ENCODE measurements at places on chromosomes 13 and 19. TPM values are rescaled to one million over a fixed set of nuclear protein-coding genes. Genes with fewer than 3 reads are reported as not detected.

ONECUT3 gene
- not detected for total RNA-seq

- peak overlapping the region; percentile 22 for H3K4me3 ChIP-seq
- H3K27me3 ChIP-seq, result no peaks in the 10 kb centered on the region
- H3K27ac ChIP-seq, result peak overlapping the region; percentile 95
- DNase-seq, result peak; percentile 98
Observed at GRCh38 chr19:2543463-2544442, 67.8 kb downstream of the GADD45B start.

- no peak overlapping the region for H3K4me3 ChIP-seq
- no peaks in the 10 kb centered on the region for H3K27me3 ChIP-seq
- H3K27ac ChIP-seq, result no peak overlapping the region
- no peaks in the 10 kb centered on the region for H3K36me3 ChIP-seq
- no peak for DNase-seq
Observed at GRCh38 chr13:106096661-106097092, 438.8 kb downstream of the EFNB2 start.

DNA sequence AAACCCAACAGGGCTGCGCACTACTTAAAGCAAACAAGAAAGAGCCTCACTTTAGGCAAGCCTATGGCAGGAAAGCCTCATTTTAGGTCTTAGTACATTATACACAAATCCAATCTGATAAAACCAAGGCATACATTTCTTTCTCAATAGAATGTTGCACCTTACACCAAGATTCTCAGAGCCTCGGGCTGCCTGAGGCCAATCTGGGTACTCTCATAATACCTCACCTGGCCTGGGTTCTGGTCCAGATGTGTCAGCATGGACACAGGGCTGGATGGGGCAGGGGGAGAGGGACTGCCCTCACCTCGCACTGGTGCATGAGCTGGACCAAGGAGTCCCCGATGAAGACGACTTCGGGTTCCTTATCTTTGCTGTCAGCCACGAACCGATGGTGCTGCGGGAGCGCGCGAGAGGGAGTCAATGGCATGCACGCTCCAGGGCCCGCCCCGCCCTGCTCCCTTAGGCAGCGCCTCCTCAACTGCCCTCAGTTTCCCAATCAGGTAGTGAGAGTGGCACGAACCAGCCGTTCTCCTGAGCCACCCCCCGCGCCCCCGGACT, at the start of gene PRR19:
Gene PRR19 (plus strand): TSS at position 487 of the 558 bp plus-strand sequence. CDS start 7,453 bp downstream, outside the sequence.
- no peaks in the 10 kb centered on the region for H3K27me3 ChIP-seq
- DNase-seq, result no peak
- H3K4me1 ChIP-seq, result peaks cover 16% of the 10 kb centered on the region
- peaks cover 4% of the 10 kb centered on the region for H3K36me3 ChIP-seq
- peak within 1 kb of the TSS; percentile 57 for H3K27ac ChIP-seq

GRCh38 chr13:75804054-75804453, 167.9 kb downstream of the LMO7 start:
- peak overlapping the region; percentile 3 for H3K27ac ChIP-seq
- no peaks in the 10 kb centered on the region for H3K4me1 ChIP-seq
- no peak overlapping the region for H3K4me3 ChIP-seq
- DNase-seq, result no peak

DNA sequence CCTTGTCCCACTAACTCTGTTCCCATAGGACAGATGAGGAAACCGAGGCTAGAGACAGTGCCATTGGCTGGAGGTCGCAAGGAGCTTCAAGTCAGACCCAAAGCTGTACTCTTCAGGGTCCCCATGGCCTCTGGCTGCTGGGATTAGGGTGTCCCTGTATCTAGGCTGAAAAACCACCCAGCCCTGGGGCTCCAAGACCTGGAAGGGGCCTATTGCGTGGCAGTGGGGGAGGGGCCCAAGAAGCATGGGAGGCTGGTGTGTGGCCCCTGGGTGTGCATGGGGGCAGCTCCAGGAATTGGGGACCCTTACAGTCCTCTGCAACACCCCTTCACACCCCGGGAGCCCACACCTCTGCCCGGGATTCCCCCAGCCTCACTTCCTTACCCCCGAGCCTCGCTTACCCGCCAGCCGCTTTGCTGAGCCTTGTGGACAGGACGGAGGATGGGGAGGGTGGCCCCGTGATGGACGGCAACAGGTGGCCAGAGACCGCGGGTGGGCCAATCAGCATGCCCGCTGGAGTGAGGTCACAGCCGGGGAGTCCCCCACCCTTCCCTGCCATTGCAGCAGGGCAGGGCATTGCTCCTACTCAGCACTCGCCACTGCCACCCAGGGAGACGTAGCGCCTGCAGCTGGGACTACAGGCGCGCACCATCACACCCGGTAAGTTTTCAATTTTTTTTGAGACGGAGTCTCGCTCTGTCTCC, at the start of gene JSRP1:
Gene JSRP1 (minus strand): TSS at position 436 of the 704 bp plus-strand sequence. CDS start 1,103 bp downstream, outside the sequence.
- H3K27ac ChIP-seq, result no peak within 1 kb of the TSS
- H3K27me3 ChIP-seq, result peaks cover 17% of the 10 kb centered on the region
- no peak within 1 kb of the TSS for H3K4me3 ChIP-seq
- DNase-seq, result no peak

DNA sequence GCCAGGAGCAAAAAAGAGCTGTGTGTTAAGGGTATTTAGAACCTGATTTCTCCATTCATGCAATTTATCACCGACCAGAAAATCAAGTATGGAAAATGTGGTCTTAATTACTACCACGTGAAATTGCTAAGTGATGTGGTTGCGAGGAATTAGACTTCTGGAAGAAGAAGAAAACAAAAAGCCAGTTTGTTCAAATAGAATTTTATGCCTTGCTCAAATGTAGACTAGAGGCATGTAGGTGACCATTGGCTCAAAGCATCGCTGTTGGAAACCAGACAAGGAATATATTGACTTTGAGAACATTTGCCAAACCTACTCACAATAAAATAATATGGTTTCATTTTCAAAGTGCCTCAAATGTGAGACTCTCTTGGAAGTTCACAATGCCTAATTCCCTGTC, 57.3 kb upstream of the LRCH1 start:
- no peak overlapping the region for H3K4me3 ChIP-seq
- H3K27ac ChIP-seq, result no peak overlapping the region
- no peak for DNase-seq
- H3K36me3 ChIP-seq, result no peaks in the 10 kb centered on the region
- H3K27me3 ChIP-seq, result no peaks in the 10 kb centered on the region

DNA sequence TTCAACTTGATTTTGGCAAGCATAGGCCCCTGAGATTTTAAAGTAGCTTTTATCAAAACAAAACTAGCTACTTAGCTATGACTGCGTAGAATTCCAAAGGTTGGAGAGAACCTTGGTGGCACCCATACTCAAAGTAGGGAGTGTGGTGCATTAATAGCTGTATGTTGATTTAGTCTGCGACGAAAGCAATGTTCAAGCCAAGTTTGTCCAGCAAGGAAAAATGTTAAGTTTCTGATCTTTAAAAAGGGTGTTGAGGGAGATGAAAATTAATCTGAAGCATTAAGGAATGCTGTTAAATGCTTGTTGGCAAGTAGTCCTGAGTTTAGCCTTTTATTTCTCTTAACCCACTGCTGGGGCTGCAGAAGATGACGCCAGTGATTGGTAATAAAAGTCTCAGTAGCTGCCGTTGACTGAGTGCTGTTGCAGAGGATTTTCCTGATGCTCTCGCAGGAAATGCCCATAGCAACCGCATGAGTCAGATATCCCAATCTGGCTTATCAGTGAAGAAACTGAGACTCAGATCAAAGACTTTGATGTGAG, 75.9 kb upstream of the RNF113B start:
- peak overlapping the region; percentile 74 for H3K27ac ChIP-seq
- no peaks in the 10 kb centered on the region for H3K27me3 ChIP-seq
- H3K4me3 ChIP-seq, result peak overlapping the region; percentile 2
- DNase-seq, result peak; percentile 85

DNA sequence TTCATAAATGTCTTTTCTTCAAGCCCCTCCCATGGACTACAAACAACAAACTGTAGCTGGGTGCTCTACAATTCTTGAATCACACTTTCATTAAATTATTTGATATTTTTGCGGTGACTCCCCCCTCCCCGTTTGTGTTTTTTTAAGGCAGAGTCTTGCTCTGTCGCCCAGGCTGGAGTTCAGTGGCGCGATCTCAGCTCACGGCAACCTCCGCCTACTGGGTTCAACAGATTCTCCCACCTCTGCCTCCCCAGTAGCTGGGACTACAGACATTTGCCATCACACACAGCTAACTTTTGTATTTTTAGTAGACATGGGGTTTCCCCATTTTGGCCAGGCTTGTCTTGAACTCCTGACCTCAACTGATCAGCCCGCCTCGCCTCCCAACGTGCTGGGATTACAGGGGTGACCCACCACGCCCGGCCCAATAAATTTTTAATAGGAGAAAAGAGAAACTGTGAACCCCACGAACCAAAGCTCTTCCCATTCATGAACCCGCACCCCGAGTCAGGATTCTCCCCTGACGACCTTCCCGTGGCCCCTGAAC, 703 bp downstream of the ZNF506 start:
- H3K27ac ChIP-seq, result peak overlapping the region; percentile 94
- peak overlapping the region; percentile 89 for H3K4me3 ChIP-seq
- no peaks in the 10 kb centered on the region for H3K4me1 ChIP-seq
- H3K36me3 ChIP-seq, result no peaks in the 10 kb centered on the region
- no peak for DNase-seq

DNA sequence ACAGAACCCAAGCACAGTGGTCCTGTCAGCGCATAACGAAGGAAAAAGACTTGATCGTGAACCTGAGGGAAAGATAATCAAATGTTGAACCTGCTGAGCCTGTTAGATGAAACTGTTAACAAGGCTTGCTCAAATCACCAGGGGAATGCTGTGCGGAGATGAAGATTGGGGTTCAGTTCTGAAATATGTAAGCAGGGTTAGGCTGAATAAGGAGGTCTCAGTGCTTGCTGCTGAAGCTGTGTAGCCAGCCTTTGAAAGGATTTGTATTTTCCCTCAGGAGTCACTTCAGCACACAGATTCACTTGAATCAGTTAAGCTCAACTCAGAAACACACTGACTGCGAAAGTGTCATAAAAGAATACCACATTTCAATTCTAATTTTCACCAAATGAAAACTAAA, 793.5 kb downstream of the OLFM4 start:
- no peaks in the 10 kb centered on the region for H3K4me1 ChIP-seq
- H3K27me3 ChIP-seq, result no peaks in the 10 kb centered on the region
- H3K27ac ChIP-seq, result no peak overlapping the region
- no peak overlapping the region for H3K4me3 ChIP-seq

DNA sequence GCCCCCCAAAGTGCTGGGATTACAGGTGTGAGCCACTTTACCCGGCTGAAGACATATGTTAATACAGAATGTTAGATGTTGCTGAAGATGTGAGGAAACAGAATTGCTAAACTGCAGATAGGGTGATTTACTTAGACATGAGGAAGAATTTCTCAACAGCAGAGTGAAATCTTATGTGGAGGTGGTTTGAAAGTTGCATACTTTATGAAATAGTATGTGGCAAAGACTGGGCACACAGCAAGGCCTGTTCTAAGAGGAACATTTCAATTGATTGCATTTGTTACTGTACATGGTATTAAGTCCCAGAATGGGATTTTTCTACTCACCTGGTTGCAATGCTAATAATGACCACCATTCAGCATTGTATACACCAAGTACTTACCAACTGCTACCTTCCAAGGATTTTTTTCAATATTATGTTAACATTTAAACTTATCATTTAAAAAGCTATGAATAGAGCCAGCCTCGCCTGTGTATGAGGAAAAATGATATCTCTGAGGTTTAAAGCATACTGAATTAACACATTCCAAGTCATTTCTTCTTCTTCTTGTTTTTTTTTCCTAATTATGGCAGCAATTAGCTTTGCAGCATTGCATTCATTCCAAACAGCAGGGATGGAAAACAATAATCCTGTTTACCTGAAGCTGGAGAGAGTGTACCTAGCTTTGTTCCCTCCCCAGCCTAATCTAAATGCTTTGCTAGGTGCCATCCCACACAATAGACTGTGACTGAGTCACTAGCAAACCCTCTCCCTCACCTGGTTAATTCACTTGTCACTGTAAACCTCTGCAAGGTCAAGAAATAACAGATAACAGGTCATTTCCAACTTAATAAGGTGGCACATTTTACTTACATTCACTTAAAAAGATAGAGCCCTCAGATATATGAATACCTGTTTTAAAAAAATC, 19.4 kb upstream of the KLF5 start:
- H3K27ac ChIP-seq, result no peak overlapping the region
- no peaks in the 10 kb centered on the region for H3K4me1 ChIP-seq
- H3K36me3 ChIP-seq, result no peaks in the 10 kb centered on the region
- no peak overlapping the region for H3K4me3 ChIP-seq

GRCh38 chr19:17512574-17512939, 1.1 kb downstream of the PGLS start:
- no peak for DNase-seq
- H3K27me3 ChIP-seq, result no peaks in the 10 kb centered on the region
- peaks cover 2% of the 10 kb centered on the region for H3K36me3 ChIP-seq
- peak overlapping the region; percentile 82 for H3K4me3 ChIP-seq

GRCh38 chr13:94713561-94714182, 1.3 kb upstream of the SOX21 start:
- no peak overlapping the region for H3K4me3 ChIP-seq

HCST gene
- 2.1 TPM for total RNA-seq

DNA sequence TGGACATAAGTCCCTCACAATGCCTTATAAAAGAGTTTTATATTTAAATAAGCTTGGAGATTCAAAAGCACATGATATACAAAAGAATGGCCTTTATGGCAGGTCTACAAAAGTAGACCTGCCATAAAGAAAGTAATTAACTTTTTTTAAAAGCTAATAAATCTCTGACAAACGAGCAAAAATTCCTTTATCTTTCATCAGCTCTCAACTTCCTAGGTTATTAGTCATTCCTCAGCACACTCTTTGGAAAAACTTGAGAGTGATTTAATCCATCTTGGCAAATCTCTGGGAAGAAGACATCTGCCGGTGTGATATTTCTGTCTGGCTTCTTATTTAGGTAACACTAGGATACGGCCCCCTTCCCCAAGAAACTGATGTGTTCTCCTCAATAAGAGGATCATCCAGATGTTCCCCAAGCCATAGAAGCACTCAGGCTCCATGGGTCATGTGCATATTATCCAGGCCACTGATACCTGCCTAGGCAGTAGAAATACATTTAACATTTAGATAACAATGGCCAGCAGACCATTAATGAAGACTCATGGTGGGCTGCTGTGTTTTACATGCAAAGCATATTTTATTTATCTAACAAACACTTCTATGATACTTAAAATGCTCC, 372.7 kb downstream of the LIG4 start:
- H3K27ac ChIP-seq, result no peak overlapping the region
- peak; percentile 76 for DNase-seq
- no peak overlapping the region for H3K4me3 ChIP-seq

DNA sequence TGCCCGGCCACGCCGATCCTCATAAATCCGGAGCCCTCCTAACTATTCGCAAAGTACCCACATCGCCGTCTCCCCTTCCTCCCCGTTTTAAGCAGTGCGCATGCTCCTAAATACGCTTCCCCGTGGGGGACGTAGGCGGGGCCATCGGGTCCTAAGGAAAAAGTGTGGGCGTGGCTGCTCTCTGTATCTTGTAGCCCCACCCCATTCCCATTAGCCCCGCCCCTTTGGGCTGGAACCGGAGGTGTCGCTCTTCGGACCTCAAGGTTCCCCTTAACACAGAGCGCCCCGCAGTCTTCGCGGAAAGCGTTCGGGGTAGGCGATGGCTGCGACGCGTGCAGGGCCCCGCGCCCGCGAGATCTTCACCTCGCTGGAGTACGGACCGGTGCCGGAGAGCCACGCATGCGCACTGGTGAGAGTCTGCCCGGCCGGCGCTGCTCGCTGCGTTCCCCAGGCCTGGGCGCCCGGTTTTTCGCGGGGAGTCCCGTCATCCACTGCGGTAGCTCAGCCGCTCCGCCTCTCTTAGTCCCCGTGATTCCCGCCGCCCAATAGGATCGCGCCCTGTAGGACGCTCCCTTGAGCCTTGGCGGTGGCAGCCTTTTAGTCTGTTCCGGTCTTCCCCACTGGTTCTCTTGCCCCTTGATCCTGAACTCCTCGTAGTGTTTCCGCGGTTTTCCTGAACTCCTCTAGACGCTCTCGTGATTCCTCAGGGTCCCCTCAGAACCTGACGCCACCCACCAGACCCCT, at the start of gene ALDH16A1:
Gene ALDH16A1 (plus strand): TSS at position 213 of the 744 bp plus-strand sequence. CDS start 107 bp downstream, at position 320.
- no peaks in the 10 kb centered on the region for H3K27me3 ChIP-seq
- peak within 1 kb of the TSS; percentile 91 for H3K27ac ChIP-seq
- H3K36me3 ChIP-seq, result no peaks in the 10 kb centered on the region
- peak within 1 kb of the TSS; percentile 96 for H3K4me3 ChIP-seq
- peaks cover 8% of the 10 kb centered on the region for H3K4me1 ChIP-seq
